ENCODE measurements at places on chromosomes 3 and 15.

GRCh38 chr3:81048058-81048665 is 713.3 kb downstream of the GBE1 start:
- DNase-seq: no peak

DNA sequence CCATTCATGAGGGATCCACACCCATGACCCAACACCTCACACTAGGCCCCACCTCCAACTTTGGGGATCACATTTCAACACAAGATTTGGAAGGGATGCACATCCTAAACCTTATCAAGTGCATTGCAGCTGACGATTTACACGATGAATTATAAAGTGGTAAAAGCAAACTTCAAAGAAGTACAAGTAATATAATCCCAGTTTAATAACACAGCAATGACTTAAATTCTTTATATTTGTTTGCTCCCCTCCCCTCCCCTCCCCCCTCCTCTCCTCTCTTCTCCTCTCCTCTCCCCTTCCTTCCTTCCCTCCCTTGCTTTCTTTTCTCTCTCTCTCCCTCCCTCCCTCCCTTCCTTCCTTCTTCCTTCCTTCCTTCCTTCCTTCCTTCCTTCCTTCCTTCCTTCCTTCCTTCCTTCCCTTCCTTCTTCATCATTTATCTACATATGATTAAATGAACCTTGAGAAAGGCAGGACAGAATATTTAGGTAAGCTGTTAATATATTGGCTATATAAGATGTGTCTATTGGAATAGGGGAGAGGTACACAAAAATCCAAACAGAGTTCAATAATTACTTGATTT is 46.3 kb upstream of the CLSTN2 start:
- DNase-seq: no peak

GRCh38 chr3:156639414-156640023 is 34.9 kb upstream of the TIPARP start:
- DNase-seq: no peak

- DNase-seq: no peak
Observed at GRCh38 chr15:79365765-79366164, 54.9 kb downstream of the TMED3 start.

DNA sequence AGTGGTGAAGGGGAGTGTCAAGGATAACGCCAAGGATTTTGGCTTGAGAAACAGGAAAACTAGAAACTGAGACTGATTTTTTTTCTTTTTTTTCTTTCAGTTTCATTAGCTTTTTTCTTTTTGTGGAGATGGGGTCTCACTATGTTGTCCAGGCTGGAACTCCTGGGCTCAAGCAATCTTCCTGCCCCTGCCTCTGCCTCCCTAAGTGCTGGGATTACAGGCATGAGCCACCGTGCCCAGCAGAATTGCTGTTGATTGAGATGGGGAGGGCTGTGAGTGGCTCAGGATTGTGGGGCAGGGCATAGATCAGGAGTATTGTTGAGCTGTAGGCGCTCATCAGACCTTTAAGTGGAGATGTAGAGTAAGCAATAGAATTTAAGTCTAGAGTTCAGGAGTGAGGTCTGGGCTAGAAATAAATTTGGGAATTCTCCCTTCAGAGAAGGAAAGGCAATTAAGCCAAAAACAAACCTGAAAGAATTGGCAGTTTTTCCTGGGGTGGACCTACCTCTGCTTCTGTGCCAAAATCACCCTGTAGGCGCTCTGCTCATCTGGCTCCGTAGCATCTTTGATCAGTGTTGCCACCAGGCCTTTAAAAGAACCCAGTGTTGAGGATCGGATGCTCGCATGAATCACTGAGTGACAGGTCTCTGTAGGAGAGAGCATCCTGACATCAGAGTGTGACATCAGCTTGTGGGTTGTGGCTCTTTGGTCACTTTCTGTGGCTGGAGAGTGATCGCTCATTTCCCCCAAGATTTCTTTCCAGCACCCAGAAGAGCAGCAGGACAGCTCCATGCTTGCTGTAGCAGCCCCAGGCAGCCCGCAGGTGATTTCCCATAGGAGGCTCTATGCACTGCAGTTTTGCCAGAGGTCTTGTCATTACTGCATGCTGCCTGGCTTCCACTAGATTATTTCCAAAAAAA is 15.8 kb downstream of the ABHD17C start:
- DNase-seq: no peak

DNA sequence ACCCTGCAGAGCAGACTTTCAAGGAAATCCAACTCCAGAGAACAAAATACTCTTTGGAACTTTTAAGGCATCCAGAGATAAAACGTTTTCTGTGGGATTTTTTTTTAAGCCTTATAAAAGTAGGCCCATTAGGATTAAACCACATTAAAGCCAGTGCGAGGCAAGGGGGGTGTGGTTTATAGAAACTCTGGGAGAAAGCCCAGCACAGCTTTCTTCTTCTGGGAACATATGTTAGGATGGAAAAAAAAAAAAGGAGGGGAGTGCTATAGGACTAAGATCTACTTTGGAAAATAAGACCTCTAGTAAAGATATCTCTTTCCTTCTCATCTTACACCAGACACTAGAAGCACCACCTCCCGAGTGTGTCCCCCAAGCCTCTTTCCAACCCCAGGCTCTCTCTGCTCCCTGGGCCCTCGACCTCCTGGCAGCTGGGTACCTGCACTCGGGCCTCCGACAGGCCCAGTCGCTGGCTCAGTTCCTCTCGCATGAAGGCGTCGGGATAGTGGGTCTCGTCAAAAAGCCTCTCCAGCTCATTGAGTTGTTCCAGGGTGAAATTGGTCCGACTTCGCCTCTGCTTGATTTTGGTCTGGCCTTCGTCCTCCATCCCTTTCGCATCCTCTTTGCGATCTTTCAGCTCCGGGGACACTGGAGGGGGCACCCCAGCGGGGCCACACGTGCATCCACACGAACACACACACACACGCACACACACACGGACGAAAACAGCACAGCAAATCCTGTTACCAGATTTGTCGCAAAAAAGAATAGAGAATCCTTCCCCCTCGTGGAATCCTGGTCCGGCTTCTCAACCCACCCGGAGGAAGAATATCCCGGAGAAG is 3.8 kb downstream of the SHOX2 start:
- no peak for DNase-seq

GRCh38 chr15:56913670-56914069 is 4.8 kb upstream of the TCF12 start:
- DNase-seq: no peak

DNA sequence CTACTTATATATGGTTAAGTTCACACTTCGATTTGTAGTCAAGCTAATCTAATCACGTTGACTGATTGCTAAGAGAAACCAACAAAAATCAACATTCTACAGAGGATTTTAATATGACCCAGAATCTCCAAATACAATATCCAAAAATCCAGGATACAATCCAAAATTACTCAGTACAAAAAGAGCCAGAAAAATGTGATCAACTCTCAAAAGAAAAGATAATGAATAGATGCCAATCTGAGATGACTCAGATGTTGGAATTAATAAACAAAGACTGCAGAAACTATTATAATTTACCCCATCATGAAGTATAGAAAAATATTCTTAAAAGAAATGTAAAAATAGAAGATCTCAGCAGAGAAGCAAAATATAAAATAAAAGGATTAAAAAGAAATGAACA is 22.3 kb downstream of the HACL1 start:
- no peak for DNase-seq

DNA sequence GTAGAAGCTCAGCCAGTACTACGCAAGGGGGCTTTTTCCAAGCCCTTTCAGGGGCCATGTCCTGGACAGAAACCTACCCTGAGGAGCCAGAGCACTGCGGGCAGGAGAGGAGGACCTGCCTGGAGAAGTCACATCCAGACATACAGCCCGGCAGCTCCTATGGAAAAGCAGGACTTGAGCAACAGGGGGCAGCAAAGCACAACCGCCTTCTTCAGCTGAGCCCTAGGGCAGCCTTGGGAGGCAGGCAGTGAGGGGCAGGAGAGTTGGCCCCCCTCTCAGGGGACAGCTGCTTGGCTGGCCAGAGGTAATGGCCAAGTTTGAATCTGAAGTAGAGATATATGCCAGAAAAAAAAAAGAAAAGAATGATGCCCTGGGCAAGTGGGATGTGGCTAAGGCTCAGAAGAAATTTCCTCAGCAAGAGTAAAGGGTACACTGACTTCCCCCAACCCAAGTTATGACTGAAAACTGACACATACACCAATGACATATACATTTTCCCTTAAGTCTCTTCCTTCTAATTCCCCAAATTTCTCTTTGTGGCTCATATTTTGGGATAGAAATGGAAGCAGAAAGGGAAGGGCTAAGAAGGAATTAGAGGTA is 56.9 kb downstream of the CYP19A1 start:
- no peak for DNase-seq

DNA sequence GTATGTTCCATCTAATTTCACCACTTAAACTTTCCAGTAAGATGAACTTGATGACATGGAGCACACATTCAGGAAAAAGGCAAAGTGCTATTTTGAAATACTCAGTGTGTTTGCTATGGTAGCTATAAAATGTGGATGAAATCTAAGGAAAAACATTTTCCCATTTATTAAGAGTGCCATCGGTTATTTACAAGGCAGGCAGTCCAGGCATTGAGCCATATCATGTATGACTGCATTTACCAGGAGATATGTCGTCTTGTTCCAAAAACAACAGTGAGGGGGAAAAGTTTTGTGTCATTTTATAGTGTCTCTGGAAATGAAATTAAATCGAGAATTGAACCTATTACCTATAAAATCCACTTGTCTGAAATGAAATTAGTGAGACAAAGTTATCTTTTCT is 13.7 kb downstream of the ANXA2 start:
- DNase-seq: no peak

GRCh38 chr3:5192571-5193365 is 5.3 kb downstream of the EDEM1 start:
- no peak for DNase-seq
